ENCODE measurements at places on chromosomes 5 and 9.

DNA sequence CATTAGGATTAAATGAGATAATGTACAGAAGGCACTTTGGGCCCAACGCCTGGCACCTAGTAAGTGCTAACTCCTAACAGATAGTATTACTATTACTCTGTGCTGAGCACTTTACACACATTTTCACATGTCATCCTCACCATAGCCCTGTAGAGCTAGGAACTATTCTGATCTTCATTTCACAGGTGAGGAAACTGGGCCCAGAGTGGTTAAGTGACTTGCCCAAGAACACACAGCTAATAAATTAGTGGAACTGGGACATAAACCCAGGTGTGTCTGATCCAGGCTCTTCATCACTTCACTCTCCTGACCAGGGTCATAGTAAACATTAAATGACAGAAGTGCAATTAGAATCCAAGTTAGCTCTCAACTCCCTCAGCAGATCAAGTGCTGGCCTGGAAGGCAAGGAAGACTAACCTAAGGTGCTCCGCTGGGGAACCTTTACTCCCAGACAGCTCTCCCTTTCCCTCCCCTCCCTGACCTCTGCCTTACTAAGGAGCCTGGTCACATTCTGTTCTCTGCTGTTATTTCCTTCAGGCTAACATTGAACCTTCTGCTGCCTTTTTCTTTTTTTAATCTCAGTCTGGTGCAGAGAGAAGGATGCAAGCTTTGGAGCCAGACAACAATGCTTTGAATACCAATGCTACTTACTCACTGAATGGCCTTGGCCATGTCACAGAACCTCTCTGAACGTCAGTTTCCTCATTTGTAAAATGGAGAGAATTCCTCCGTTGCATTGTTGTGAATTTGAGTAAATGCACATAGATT is 4.1 kb upstream of the ADRA1B start:
- DNase-seq = no peak

DNA sequence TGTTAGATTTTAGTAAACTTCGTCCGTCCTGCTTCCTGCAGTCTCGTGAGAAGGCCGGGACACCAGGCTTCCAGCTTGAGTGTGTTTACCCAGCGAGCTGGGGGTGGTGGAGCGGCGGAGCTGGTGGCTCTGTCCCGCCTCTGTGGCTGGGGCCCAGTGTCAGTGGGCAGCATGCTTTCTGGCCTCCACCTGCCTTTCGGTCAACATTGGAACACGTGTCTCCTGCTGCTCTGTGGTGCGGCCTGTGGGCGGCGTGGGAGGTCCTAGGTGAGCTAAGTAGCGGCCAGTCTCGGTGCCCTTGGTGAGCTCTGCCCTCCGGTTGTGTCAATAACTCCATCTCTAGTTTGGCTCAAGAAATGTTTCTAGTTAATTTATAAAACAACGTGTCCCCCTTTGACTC is 125.9 kb downstream of the GADD45G start:
- no peak for DNase-seq

- DNase-seq = no peak
Measured at GRCh38 chr5:98301547-98301946, 471.9 kb upstream of the RGMB start.

- DNase-seq = no peak
Measured at GRCh38 chr5:68343421-68343826, 127.9 kb downstream of the PIK3R1 start.

GRCh38 chr5:65955746-65956145 is 29.4 kb downstream of the ERBIN start:
- DNase-seq = no peak

DNA sequence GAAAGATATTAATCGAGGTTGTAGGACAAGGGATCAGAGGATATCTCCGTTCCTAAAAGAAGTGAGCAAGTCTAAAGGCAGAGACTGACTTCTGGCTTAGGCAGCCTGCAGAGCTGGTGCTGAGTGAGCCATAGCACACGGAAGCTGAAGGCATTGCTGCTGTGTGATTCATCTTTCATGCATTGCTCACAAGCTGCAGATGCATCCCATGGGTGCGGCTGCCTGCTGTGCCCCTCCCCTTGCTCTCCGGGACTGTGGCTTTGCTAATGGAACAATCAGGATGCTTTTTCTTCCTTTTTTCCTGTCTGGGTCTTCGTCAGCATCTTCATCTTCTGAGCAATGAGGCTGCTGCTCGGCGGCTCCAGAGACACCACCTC is 341.4 kb downstream of the DIRAS2 start:
- no peak for DNase-seq

GRCh38 chr5:138574744-138575193 is 432 bp downstream of the HSPA9 start:
- DNase-seq = no peak

DNA sequence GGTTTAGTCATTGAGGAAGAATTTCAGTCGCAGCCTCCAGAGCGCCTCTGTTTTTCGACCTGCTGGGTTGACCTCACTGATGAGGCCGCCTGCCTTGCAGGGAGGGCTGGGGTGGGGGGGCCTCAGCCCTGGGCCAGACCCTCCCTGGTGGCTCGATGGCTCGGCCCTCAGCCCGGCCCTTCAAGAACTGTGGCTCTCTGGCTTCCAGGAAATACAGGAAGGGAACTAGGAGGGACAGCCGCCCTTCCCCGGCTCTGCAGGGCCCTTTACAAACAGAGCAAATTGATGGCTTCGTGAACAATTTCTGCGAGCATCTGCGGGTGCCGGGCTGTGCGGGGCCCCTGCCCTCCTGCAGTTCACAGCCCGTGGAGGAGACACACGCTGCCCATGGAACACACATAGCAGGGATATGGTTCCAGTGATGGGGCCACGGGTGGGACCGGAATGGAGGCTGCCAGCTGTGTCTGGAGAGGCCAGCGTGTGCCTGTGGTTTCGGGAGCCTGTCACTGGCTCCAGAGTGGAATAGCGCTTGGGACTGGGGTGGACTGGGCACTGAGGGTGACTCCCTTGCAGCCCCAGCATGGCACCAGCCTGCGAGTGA is 39.6 kb downstream of the COL5A1 start:
- DNase-seq = no peak

DNA sequence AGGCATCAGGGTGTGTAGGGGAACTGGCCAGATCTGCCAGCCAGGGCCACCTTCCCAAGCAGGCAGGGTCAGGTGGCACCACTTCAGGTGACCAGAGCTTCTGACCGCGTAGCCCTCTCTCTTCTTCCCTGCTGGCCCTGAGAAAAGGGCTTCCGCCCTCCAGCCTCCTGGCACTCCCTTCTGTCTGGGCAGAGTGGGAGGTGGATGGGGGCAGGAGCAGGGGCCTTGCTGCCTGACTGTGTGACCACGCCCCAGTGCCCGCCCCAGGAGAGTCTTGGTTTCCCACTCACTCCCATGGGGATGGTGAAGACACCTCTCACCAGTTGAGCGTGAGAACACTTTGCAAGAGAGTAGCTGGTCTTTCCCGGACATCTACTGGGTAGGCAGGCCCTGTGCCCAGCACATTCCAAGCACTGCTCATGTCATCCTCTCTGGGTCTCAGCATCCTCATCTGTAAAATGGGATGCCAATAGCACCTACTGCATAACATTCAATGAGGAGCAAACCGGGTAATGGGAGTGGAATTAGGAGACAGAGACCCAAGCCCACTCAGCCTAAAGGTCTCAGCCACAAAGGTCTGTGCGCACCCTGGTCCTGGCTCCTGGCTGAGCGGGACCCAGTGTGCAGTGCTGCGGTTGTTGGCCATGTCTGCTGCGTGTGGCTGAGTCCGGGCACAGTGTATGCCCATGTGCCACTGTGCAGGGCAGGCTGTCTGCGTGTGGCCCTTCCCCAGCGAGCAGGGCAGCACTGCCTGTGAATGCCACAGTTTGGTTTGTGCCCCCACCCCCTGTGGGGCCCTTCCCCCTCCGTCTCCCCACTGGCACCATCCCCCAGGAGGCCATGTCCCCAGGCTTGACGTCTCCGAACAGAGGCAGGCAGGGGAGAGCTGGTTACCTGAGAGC is 179.1 kb upstream of the IER5L start:
- no peak for DNase-seq

GRCh38 chr9:121692606-121693387 is 41.4 kb downstream of the DAB2IP start:
- DNase-seq = no peak

DNA sequence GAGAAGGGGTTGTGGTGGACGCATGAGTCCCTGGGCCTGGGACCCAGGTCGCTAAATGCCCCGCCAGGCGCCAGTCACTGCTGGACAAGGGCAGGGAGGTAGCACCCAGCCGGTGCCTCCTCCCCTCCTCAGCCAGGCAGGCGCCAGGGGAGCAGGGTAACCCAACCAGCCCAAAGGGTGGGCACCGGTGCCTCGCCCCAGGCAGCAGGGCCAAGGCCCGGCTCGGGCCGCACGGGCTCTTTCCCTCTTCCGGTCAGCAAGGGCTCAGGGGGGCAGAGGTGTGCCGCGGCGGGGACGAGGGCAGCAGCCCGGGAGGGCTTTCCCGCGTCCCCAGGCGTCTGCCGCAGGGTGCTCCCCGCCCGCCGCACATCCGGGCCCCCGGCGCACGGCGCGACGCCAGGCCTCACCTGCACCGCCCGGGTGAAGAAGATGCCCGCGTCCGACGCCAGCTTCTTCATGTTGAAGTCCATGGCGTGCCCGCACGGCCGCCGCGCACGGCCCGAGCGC is 393 bp downstream of the SH3GLB2 start:
- DNase-seq = no peak

- no peak for DNase-seq
Measured at GRCh38 chr5:175797521-175798038, 73.8 kb upstream of the CPLX2 start.

DNA sequence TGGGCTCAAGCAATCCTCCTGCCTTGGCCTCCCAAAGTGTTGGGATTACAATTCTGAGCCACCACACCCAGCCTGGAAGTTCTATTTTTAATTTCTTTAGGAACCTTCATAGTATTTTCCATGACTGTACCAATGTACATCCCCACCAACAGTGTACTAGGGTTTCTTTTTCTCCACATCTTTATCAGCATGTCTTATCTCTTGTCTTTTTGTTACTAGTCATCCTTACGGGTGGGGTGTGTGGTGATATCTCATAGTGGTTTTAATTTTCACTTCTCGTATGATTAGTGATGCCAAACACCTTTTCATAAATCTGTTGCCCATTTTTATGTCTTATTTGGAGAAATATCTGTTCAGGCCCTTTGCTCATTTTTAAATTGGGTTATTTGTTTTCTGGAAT is 123.0 kb upstream of the MEF2C start:
- DNase-seq = no peak

DNA sequence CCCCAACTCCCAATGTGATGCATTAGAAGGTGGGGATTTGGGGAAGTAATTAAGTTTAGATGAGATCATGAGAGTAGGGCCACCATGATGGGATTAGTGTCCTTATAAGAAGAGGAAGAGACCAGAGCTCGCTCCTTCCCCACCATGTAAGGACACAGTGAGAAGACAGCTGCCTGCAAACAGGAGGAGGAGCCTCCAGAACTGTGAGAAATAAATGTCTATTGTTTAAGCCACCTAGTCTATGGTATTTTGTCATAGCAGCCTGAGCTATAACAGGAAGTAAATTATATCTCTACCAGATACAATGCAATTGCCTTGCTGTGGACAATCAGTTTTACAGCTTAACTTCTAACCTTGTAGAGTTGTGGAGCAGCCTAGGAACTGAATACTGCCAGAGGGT is 58.0 kb downstream of the ANKRD33B start:
- no peak for DNase-seq

- no peak for DNase-seq
Measured at GRCh38 chr5:157188270-157188669, 7.6 kb downstream of the ITK start.

DNA sequence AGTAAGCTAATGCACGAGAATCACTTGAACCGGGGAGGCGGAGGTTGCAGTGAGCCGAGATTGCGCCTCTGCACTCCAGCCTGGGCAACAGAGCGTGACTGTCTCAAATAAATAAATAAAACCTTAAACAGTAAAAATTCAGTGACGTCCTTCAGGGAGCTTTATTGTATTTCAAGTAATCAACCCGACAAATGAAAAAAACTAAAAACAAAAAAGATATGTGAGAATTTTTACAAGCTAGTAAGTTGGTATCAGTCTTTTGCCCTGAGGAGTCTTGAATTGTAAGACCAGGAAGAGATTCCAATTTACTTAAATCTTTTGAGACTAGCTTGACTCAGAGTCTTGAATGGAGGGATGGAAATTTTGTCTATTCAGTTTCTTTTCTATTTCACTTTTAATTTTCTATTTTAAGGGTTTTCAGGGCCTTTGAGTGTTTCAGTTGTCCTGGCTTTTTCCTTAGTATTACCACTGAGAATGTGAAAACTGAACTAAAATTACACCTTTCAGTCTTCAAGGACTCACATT is 126.0 kb upstream of the DHFR start:
- no peak for DNase-seq

GRCh38 chr5:9251379-9251980 is 294.4 kb downstream of the SEMA5A start:
- DNase-seq = no peak

DNA sequence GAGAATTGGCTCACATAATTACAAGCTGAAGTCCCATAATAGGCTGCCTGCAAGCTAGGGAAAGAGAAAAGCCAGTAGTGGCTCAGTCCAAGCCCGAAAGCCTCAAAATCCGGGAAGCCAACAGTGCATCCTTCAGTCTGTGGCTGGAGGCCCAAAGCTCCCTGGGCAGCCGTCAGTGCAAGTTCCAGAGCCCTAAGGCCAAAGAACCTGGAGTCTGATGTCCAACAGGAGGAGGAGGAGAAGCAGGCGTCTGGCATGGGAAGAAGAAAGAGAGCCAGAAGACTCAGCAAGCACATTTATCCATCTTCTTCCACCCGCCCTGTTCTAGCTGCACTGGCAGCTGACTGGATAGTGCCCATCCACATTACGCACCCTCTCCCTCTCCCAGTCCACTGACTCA is 213.4 kb downstream of the GAS1 start:
- DNase-seq = no peak

DNA sequence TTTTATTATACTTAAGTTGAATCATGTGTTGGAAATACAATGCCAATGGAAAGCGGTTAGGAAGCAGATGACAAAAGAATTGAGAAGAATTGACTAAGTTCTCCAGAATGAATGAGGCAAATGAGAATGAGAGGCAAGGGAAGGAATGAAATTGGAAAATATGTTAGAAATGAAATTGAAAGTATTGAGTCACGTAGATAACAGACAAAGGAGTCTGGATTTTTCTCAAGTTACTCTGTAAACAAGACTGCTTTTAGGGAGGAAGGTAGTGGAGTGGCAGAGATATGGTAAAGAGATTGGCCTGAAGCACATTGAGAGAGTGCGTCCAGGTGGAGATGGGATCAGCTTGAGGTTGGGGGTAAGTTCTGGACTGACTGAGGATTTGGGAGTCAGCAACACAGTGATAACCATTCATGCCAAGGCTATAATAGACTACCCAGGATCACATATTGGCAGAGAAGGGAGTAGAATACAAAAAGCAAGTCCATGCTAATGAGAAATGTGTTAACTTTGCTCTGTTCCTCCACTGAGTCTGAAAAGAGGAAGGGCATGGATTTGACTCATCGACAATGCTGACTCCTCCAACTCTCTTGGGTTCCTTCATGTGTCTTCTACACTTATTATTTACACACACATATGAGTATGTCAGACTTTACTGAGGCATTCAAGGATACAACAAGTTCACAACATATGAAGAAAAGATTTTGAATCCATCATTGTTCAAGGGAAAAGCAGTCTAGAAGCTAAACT is 814.2 kb upstream of the ZNF608 start:
- no peak for DNase-seq

Data from activated CD4-positive, alpha-beta T cell treated with anti-CD3 and anti-CD28 coated beads, Interleukin-2, amount 50 U/mL, for 24 hours (primary cell).